ENCODE measurements at places on chromosomes 12 and 14. TPM values are rescaled to one million over a fixed set of nuclear protein-coding genes. Genes with fewer than 3 reads are reported as not detected.
A peak's percentile ranks its signal among the peaks of the same experiment; 100 is the strongest.

GRCh38 chr12:48940181-48940580, 14.9 kb upstream of the FKBP11 start:
- no peaks in the 10 kb centered on the region for H3K27me3 ChIP-seq
- H3K4me1 ChIP-seq: peaks cover 2% of the 10 kb centered on the region
- H3K4me3 ChIP-seq: no peak overlapping the region
- no peak overlapping the region for H3K27ac ChIP-seq
- peaks cover 9% of the 10 kb centered on the region for H3K36me3 ChIP-seq

GRCh38 chr14:64369201-64369600, 19.0 kb upstream of the MTHFD1 start:
- no peaks in the 10 kb centered on the region for H3K27me3 ChIP-seq
- no peaks in the 10 kb centered on the region for H3K36me3 ChIP-seq
- H3K27ac ChIP-seq: no peak overlapping the region
- no peak overlapping the region for H3K4me3 ChIP-seq
- no peaks in the 10 kb centered on the region for H3K4me1 ChIP-seq

CFAP251 gene
- 0.62 TPM for total RNA-seq

DNA sequence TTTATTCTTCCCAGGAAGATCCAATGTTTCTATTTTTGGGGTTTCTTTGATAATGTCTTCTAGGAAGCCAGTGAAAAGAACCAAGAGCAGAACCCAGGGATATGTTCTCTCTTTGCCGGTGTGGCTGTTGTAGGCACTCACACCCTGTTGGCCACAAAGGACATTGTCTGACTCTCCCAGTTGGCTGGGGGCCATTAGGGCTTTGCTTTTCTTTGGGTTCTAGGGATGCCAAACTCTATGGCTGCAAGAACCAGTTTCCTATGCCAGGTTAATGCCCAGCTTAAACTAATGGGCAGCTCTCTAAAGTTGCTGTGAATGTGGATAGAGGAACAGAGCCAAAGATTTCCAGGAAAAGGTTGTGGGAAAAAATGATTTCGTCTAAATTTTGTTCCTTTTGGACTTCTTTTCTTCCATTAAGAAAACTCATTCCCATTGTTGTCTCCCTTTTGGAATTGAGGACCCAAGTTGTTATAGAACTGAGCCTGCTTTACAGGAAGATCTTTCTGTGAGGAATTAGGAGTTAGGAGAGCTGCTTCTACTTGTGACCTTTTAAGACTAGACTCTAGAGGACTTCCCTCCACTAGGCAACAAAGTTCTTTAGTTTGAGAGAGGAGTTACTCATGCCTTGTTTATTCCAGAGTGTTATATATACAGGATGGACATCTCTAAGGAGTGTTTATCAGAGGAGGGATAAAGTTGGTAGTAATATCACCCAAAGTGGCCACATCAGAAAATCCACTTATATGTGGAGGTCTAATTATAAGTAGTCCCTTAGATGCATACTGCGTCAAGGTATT, 13.1 kb downstream of the COPZ1 start:
- no peak for DNase-seq
- no peak overlapping the region for H3K27ac ChIP-seq
- no peak overlapping the region for H3K4me3 ChIP-seq
- H3K36me3 ChIP-seq: peaks cover 8% of the 10 kb centered on the region

TAS2R10 gene
- not detected for total RNA-seq

DNA sequence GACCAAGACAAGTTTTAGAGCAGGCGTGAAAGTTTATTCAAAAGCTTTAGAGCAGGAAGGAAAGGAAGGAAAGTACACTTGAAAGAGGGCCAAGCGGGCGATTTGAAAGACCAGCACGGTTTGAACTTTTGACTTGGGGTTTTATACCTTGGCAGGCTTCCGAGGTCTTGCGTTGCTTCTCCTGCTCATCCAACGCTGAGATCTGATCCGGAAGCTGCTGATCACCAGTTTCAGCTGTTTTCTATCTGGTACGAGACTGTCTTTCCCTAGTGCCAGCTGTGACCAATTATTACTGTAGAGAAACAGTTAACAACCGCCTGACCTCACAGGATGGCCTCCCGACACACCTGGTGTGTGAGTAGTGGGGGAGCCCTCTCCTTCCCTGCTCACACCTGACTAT, 20.6 kb upstream of the SNRPF start:
- H3K4me3 ChIP-seq: no peak overlapping the region
- H3K27me3 ChIP-seq: peaks cover 11% of the 10 kb centered on the region
- peaks cover 5% of the 10 kb centered on the region for H3K4me1 ChIP-seq

- no peaks in the 10 kb centered on the region for H3K36me3 ChIP-seq
- no peaks in the 10 kb centered on the region for H3K27me3 ChIP-seq
- no peak overlapping the region for H3K4me3 ChIP-seq
- no peak for DNase-seq
- H3K4me1 ChIP-seq: peaks cover 4% of the 10 kb centered on the region
- H3K27ac ChIP-seq: no peak overlapping the region
Measured at GRCh38 chr14:97523936-97524335, 726.8 kb downstream of the VRK1 start.

DNA sequence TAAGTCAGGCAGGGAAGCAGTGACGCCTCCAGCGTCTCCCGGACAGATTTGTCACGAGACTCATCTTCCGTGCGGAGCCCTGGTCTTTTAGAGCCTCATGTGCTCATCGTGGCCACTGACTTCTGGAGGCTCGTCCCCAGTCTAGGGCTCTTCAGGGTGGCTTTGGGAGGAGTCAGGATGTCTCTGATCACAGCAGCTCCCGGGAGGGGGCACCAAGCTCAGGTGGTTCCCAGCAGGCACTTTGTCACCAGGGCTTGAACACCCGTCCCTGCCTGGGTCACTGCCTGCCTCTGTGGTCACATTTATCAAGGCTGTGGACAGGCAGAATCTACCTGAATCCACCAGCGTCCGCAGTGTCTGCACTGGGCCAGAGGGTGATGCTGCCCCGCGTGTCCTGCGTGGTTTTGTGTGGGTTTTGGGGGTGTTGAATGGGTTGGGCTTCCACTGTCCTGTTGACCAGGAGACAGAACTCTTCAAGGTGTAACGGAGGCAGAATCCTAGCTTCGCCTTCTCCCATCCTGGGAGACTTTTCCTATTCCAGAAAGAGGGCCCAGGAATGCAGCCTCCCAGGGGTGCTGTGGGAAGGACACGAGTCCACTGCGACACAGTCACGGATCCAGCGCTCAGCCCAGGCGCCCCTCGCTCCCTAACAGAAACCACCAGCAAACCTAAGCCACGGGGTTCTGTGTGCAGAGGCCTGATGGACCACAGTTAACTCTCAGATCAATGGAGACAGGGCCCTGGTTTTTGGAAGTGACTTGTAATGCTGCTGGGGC, 132.3 kb downstream of the ADGRD1 start:
- no peaks in the 10 kb centered on the region for H3K27me3 ChIP-seq
- H3K4me1 ChIP-seq: no peaks in the 10 kb centered on the region
- no peak for DNase-seq

MAP1LC3B2 gene
- total RNA-seq: 1.2 TPM

SMCO3 gene
- total RNA-seq: not detected

P2RX2 gene
- total RNA-seq: not detected

DNA sequence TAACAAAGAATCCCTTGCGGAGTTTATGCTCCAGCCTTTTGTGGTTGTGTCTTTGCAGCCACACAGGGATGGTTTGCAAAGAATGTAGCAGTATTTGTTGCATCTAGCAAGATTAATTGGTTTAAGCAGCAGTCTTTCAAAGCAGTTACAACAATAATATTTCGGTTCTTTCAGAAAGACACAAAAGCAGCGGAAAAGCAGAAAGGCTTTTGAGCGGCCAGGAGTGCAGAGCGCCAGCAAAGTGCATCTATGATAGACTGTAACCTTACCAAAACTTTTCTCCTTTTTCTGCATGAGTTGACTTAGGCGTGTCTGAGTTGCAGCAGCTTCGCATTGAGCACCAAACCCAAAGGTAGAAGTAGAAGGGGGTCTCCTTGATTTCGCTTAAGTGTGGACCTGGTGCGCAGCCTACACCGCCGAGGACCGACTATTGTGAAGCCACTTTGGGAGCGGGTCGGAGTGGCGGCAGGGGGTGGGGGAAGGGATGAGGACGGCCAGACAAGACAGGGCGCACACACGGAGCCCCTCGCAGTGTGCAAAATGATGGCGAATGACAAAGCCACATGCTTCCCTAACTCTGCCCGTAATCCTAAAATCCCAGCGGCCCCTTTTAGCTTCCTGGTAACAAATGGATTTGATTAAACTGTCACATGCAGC, 1.2 kb downstream of the LMO3 start:
- H3K27me3 ChIP-seq: peaks cover 50% of the 10 kb centered on the region
- peaks cover 2% of the 10 kb centered on the region for H3K36me3 ChIP-seq
- DNase-seq: no peak

DNA sequence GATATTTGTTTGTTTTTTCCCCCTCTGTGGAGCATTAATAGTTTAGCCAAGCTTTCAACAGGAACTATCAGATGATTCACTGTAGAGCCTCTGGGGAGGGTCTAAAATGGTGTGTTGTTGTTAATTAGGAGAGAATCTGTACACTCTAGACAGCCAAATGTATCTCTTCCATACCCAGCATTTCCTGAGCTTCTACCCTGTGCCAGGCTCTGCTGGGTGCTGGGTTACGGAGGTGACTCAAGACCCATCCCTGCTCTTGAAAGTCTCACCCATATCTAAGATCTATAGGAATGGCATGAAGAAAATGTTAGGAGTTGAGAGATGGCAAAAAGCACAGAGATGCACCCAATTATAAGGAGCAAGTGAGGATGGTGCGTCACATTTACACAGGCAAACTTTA, 245.8 kb downstream of the C12orf75 start:
- H3K27ac ChIP-seq: no peak overlapping the region
- no peak overlapping the region for H3K4me3 ChIP-seq

GRCh38 chr14:51515611-51516010, 136.1 kb upstream of the FRMD6 start:
- no peaks in the 10 kb centered on the region for H3K4me1 ChIP-seq
- DNase-seq: no peak
- no peak overlapping the region for H3K4me3 ChIP-seq
- no peaks in the 10 kb centered on the region for H3K36me3 ChIP-seq
- peaks cover 7% of the 10 kb centered on the region for H3K27me3 ChIP-seq

DNA sequence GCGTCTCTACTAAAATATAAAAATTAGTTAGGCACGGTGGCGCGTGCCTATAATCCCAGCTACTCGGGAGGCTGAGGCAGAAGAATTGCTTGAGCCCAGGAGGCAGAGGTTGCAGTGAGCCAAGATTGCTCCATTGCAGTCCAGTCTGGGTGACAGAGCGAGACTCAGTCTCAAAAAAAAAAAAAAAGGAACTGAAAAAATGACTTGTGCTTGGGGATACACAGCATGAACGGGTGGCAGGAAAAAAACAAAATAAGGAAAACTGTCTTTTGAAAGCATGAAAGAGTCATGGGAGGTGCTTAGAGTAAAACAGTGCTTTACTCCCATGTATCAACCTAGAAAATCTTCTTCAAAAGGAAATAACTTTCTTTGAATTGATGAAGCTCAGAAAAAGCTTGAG, 80.8 kb downstream of the TMTC1 start:
- H3K27me3 ChIP-seq: peaks cover 5% of the 10 kb centered on the region
- no peak overlapping the region for H3K27ac ChIP-seq
- DNase-seq: no peak
- H3K36me3 ChIP-seq: no peaks in the 10 kb centered on the region

- H3K4me3 ChIP-seq: no peak overlapping the region
- H3K36me3 ChIP-seq: no peaks in the 10 kb centered on the region
- no peaks in the 10 kb centered on the region for H3K27me3 ChIP-seq
- DNase-seq: no peak
- H3K27ac ChIP-seq: no peak overlapping the region
Measured at GRCh38 chr14:79466938-79467527, 744.3 kb downstream of the DIO2 start.

NRIP2 gene
- not detected for total RNA-seq

LRIG3 gene
- not detected for total RNA-seq

GRCh38 chr12:28776913-28777422, 372.1 kb upstream of the FAR2 start:
- no peak for DNase-seq
- H3K27ac ChIP-seq: no peak overlapping the region
- H3K27me3 ChIP-seq: peaks cover 5% of the 10 kb centered on the region
- no peaks in the 10 kb centered on the region for H3K4me1 ChIP-seq
- no peak overlapping the region for H3K4me3 ChIP-seq
- no peaks in the 10 kb centered on the region for H3K36me3 ChIP-seq

AVPR1A gene
- not detected for total RNA-seq

DNA sequence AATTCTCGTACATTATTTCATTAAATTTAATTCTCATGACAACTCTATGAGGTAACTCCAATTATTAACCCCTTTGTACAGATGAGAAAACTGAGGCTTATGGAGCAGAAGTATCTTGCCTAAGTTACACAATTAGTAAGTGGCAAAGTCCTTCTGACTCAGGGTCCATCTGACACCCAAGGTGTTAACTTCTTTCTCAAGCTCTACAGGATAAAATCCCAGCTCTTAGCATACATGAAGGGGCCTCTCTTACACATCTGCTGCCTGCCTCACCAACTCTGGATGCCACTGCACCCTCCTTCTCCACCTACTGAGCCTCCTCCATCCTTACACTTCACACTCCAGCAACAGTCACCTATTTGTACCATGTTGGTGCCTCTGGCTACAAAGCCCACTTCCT, 4.3 kb upstream of the KRT72 start:
- H3K27ac ChIP-seq: no peak overlapping the region
- peaks cover 82% of the 10 kb centered on the region for H3K4me1 ChIP-seq
- H3K4me3 ChIP-seq: no peak overlapping the region
- no peaks in the 10 kb centered on the region for H3K27me3 ChIP-seq
- peak; percentile 28 for DNase-seq
- peaks cover 1% of the 10 kb centered on the region for H3K36me3 ChIP-seq

DNA sequence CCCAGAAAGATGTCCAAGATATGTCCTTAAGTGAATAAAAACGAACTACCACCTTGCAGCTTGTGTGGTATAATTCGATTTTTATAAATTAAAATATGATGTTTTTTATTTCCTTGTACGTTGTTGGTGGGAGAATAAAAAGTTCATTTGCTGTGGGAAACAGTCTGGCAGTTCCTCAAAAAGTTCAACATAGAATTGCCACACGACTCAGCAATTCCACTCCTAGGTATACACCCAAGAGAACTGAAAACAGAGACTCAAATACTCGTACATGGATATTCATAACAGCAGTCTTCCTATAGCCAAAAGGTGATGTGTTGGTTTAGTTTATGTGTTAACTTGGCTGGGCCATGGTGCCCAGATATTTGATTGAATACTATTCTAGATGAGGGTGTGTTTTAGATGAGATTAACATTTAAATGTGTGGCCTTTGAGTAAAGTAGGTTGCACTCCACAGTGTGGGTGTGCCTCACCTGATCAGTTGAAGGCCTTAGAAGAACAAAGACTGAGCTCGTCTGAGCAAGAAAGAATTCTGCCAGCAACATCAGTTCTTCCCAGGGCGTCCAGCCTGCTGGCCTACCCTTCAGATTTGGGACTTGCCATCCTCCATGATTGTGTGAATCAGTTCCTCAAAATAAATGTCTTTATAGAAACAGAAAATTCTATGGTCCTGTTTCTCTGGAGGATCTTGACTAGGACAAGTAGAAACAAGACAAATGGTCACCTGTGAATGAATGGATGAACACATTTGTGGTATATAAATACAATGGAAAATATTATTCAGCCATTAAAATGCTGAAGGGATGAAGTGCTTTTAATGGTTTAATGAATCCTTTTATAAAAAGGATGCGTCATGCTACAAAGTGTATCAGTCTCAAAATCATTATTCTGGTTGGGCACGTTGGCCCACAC, 5.1 kb upstream of the DENR start:
- no peaks in the 10 kb centered on the region for H3K36me3 ChIP-seq
- H3K4me1 ChIP-seq: peaks cover 20% of the 10 kb centered on the region
- H3K27ac ChIP-seq: no peak overlapping the region
- DNase-seq: no peak
- no peaks in the 10 kb centered on the region for H3K27me3 ChIP-seq

KCNK13 gene
- total RNA-seq: not detected

GRCh38 chr14:20781803-20782202, 735 bp downstream of the RNASE6 start:
- H3K27ac ChIP-seq: peak overlapping the region; percentile 46
- H3K36me3 ChIP-seq: no peaks in the 10 kb centered on the region
- H3K4me1 ChIP-seq: peaks cover 22% of the 10 kb centered on the region
- H3K27me3 ChIP-seq: no peaks in the 10 kb centered on the region
- peak; percentile 26 for DNase-seq

Measured in activated naive CD4-positive, alpha-beta T cell treated with anti-CD3 and anti-CD28 coated beads for 36 hours (primary cell).